AG08396 (cell line): ENCODE measurements at places on chromosomes 16 and 17.

GRCh38 chr17:80527016-80527645 lies 17.5 kb upstream of the RPTOR start:
- DNase-seq = peak; percentile 66

DNA sequence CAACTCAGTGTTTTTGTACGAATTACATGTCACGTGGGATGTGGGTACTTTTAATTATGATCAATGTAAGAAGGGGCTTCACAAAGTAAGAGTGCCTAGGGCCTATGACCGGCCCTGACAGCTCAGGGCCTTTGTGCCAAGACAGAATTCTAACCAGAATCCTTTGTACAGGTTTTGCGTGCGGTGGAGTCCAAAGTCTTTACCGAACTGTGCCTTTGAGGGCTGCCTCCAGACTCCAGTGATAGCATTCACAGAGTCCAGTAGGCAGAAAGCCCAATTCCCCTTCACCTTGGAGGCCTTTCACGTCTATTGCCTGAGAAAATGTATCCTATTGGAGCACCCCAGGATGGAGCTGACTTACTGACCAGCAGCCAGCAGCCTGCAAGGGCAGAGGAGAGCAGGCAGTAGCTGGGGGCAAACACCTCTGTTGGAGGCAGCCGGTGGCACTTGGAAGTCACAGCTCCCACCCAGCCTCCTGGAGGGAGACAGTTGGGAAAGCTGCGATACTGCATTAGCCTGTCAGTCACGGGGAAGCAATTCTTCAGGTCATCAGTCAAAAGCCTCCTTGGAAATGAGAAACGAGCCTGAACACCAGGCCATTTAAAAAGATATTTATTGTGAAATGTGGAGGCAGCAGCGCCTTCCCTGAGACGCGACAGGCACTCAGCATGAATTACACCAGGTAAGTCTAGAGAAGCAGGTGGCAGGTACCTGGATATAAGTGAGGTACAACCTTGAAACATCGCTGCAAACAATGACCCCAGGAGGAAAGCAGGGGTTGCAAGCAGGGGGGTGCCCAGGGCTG lies 98.1 kb upstream of the CDYL2 start:
- no peak for DNase-seq

DNA sequence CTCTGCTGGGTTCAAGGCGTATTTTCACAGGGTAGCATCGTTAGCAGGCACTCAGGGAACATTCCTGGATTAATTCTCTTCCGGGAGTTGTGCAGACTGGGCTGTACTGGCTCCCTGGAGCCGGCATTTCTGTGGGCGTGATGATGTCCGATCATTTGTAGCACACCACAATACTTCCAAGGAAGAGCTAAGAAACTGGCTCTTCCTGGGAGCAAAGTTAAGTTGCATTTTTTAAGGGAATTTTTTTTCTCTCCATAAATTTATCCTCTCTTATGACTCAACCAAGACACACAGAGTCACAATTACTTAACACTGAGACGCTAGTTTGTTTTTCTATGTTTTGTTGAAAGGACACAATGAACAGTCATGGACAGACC lies 211.6 kb upstream of the FOXF1 start:
- DNase-seq = peak; percentile 58

- DNase-seq = peak; percentile 67
Observed at GRCh38 chr17:29625037-29625750, 2.5 kb upstream of the CORO6 start.

GRCh38 chr17:80986816-80987475 lies 4.7 kb upstream of the CHMP6 start:
- DNase-seq = no peak

- DNase-seq = peak; percentile 99
Observed at GRCh38 chr17:50094753-50095619, at the start of gene PDK2. PDK2 (plus strand) TSS chr17:50095351; CDS start chr17:50095436, 85 bp downstream.

DNA sequence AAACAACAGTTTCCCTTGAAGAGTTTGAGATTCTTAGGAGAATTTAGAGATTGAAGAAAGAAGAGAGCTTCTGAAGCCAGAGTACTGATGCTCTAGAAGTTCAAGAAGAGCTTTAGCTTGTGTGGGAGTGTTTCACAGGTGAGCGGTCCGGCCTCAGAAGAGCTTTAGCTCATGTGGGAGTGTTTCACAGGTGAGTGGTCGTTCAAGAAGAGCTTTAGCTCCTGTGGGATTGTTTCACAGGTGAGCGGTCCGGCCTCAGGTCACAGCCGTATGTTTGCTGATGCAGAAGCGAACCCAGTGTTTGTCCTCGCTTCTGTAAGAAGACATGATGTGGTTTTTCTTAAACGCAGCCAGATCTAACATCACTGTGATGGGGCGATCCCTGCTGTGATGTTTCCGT lies 76.4 kb downstream of the SEC14L1 start:
- no peak for DNase-seq

DNA sequence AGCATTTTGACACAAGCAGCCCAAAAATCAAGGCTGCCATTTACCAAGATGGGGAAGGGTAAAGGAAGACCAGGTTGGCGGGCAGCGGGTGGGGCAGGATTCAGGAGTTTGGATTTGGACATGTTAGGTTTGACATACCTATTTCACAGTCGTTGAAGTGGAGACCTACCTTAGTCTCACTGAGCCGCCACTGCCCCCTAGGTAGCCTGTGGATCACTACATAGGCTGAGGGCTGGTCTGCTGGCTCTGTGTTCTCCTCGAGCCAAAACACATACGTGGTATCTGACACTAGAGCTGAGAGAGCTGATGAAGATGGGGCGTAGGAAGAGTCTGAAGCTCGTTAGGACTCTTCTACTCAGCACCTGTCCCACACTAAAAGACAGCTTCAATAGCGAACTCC lies 115.1 kb downstream of the HIC1 start:
- DNase-seq = no peak

- DNase-seq = no peak
Observed at GRCh38 chr16:79973320-79973719, 372.8 kb upstream of the MAF start.

DNA sequence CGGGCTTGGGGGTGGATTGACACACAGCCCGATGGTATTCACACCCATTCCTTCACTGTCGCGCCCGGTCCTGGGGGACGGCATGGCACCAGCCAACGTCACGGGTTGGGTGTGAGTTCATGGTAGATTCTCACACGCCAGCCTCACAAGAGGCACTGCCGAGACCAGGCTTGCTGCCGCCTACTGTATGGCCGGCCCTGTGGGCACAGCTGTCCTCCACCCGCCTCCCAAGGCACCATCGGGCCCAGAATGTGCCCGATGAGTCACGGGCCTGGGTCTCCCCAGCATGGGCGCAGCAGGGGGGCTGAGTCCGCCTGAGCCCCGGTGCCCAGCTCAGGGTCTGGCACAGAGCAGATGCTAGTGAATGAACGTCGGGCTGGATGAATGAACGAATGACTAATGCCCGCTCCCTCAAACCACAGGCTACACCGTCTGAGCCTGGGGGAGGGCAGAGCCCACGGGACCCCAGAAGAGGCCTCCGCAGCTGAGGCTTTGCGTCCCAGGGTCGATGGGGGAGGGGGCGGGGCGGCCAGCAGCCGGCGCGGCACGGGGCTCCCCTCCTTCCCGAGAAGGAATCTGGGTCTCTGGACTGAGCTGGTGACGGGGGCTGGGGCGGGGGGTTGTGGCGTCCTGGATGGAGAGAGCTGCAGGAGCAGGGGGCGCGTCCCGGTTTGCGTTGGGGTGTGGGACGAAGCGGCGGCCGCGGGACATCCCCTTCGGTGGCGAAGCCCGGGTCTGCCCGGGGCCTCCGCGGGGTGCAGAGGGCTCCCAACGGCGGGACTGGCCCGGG lies 829 bp downstream of the PITPNM3 start:
- peak; percentile 55 for DNase-seq

DNA sequence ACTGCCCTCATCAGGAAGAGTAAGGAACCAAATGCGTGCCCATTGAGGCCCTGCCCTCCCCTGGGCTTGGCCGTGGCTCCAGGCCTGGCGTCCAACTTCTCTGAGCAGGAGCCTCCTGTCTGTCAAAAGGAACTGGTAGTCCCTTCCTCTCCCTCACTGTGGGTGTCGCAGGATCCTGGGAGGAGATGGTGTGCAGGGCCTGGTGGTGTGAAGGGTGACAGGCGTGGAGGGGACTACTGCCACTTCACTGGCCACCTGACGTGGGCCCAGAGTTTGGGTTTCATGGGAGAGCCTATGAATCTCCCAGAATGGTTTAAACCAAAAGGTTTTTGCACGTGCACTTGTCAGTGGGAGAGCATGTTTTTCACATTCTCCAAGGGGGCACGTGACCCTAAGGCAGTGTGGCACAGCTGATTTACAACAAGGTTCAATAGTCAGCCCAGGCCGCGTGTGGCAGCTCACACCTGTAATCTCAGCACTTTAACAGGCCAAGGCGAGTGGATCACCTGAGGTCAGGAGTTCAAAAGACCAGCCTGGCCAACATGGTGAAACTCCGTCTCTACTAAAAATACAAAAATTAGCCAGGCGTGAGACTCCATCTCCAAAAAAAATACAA lies 12.5 kb downstream of the ARL2BP start:
- no peak for DNase-seq

- DNase-seq = peak; percentile 67
Observed at GRCh38 chr17:76276461-76277299, 11.5 kb downstream of the UBALD2 start.

DNA sequence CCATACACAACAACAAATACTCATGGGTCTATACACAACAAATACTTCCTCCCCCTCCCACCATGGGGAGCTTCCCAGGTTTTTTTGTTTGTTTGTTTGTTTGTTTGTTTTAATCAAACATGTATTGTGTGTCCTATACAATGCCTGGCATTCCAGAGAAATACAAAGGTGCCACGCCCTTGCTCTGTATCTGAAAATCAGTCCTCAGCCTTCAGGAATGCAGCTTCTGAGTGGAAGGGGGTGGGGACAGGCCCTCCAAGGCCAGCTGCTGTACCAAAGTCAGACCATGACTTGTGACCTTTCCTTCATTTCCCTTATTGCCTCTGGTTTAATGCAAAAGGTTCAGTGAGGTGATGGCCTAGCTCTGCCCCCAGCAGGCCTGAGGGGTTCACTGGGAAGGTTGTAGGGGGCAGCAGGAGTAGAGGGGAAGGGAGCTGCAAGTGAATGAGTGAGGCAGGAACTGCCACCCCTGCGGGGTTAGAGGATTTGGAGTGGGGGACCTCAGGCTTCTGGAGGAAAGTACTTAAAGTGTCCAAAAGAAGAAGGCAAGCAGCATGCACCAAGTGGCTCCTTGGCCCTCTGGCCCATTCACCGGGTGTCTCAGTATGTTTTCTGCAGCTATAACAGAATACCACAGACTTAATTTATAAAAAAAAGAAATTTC lies 105.2 kb downstream of the CLEC16A start:
- DNase-seq = no peak

DNA sequence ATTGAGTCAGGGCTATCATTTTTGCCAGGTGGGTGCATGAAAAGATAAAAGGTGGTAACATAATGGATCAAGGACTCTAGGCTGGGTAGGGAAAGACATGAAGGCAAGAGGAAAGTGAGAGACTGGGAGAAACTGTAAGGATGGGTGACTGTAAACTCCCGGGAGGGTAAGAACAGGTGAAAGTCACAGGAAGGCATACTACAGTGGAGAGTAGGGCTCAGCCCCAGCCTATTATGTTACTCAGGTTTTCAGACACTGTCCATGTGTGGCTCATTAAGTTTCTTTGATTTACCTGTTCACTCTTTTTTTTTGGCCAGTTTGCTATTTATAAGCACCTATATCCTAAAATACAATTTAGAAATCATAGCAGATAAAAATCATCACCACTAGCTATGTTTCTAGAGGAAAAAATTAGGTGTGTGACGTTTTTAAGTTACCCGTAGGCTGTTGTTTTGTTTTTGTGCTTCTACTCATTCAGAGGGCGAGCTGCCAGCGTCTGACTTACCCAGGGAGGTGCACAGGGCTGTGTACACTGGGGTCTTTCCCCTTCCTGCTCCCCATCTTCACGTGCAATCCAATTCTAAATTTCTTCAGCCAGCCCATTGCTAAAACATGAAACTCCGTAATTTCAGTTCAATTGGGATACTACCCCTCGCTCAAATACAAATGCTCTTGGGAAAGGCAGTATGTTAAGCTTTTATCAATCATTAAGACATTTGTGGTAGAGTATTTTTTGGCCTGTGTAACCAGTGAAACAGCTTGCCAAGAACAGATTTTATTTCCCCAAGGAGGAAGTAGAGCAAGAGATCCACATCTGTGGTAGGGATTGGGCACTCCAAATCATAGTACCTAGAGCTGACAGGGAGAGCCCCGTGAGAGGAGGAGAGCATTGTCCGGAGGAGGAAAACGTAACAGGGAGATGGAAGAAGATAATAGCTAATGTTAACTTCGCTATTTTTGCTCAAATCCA lies 21.7 kb upstream of the VWA3A start:
- DNase-seq = peak; percentile 26

- peak; percentile 74 for DNase-seq
Observed at GRCh38 chr16:88731699-88732098, 25.4 kb downstream of the CTU2 start.

DNA sequence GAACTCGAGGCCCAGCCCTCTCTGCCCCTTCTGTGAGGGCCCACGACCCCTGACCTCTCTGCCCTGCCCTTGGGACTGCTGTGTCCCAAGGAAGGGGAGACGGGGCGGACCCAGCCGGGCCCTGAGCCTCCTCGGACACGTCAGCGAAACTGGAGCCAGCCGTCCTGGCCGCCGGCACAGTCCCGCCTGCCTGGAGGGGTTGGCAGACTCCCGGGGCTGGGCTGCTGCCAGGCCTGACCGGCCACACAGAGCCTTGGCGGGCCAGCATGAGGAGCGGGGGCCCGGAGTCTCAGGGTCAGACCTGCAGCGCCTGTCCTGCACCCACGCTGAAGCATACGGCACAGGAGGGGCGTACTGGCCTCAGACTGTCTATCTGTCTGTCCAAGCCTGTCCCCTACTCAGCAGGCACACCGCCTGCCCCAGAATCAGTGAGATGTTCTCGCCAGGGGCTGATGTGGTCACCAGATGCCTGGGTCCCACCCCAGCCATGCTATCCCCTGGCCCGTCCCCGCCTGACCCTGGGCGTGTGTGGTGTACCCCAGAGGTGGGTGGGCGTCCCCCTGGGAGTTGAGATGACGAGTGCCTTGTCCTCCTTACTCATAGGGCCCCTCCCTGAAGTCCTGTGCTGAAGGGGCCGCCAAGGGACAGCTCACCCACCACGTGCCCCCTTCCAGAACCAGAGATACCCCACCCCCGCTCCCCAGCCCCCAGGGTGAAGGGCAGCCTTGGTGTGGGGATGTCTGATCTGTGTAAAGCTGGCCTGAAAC lies 4.7 kb downstream of the VASN start:
- peak; percentile 91 for DNase-seq

DNA sequence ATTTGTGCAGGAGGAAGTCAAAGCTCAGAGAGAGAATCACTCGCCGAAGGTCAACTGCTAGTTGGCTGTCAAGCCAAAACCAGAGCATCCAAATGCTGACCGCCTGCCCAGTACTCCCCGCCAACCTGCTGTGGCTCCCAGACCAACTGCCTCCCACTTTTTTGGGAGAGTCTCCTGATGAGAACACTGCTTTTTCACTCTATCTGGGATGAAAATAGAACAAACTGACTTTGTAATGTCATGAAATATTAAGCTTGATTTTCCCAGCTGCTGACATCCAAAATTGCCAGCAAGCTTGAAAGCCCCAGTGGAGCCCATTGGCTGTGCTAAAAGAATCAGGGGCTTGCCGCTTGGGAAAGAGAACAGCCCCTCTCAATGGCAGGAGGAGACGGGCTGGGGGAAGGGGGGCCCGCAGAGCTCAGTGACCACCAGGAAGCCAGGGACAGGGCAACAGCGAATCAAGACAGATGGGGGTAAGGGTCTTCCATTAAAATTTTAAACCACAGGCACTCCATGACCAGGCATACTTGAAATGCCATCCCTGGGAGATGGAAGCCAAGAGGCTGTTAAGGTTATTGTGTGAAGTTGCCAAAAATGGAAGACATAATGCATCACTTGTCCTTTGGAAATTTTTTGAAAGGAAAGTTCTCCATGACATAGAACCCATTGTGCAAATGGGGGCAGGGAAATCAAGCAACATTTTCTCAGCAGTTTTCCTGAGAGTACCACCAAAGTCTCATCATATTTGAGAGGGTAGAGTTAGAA lies 125.7 kb upstream of the CDH5 start:
- no peak for DNase-seq
